RPMI7951 (cell line): ENCODE measurements at places on chromosomes 3 and 15. TPM values are rescaled to one million over a fixed set of nuclear protein-coding genes. Genes with fewer than 3 reads are reported as not detected.

DNA sequence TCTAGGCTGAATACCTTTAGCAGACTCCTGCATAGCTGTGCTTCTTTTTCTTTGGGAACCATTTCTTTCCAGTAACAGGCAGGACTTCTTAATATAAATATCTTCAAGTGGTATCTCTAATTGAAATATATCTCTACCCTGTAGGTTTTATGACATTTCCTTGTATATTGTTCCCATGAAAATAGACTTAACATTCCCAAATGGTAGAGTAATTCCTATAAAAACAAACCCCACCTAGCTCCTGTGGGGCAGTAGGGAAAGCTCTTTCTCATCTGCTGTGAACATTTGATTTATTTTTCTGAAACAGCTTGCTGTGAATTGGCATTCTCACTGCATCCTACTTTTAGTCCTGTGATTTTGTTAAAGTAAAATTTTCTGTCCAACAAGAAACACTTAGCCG lies 20.8 kb downstream of the SELENOT start:
- no peak for DNase-seq

Gene ULK4
- total RNA-seq = 8.4 and 9.0 TPM in 2 replicates

- DNase-seq = no peak
These were observed 102.0 kb upstream of the THRB start for GRCh38 chr3:24596626-24597025.

Gene OSBPL10
- 4.7 and 6.9 TPM in 2 replicates for total RNA-seq

Gene HYAL3
- total RNA-seq = 11.5 and 12.0 TPM in 2 replicates

Gene SCAANT1
- total RNA-seq = not detected in 2 replicates

DNA sequence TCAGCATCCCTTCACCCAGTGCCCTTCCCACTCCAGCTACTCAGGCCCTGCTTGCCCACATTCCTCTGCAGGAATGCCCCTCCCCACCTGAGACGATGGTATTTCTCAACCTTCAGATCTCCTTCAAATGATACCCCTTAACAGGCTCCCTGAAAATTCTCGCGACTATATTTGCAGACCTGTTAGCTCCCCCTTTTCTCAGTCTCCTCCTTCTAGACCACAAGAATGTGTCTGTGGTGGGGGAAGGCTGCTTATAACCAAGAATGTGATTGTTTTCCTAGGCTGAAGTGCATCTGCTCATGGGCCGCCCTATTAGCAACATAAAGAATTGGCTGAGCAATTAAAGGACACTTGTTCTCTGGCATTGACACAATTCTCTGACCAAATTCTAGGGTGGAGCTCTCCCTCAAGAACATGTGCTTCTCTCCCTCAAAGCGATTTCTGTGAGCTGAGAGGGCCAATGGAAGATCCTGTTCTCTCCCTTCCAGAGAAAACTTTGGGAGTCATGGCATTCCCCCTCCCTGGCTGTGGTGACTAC lies 19.1 kb upstream of the LIMD1 start:
- peak; percentile 68 for DNase-seq

Gene STRA6
- total RNA-seq = 95.7 and 114 TPM in 2 replicates

Gene RTF1
- 24.1 and 25.1 TPM in 2 replicates for total RNA-seq

Gene LIPH
- not detected in 2 replicates for total RNA-seq

Gene SLC28A2
- total RNA-seq = not detected in 2 replicates

DNA sequence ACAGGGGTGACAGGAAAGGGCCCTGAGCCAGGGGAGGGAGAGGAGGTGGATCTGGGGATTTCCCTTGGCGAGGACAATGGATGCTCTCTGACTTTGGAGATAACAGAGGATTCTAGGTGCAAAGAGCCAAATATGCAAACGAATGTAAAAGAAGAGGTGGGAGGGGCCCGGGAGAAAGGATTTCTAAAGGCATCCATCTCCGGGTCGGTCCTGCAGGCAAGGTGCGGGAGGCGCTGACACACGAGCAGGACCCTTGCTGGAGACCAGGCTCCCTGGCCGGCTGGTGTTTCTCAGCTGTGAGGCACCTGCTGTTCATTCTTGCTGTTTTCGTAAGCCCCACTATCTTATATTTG lies 115.2 kb upstream of the TLE3 start:
- no peak for DNase-seq

Gene P2RY12
- not detected in 2 replicates for total RNA-seq

GRCh38 chr15:98754657-98755022 lies 106.3 kb downstream of the IGF1R start:
- no peak for DNase-seq

GRCh38 chr15:74156678-74157411 lies 16.7 kb upstream of the ISLR start:
- DNase-seq = no peak

Gene VIPR1
- 186 and 215 TPM in 2 replicates for total RNA-seq
